ENCODE measurements at places on chromosomes 12 and 14.
A peak's percentile ranks its signal among the peaks of the same experiment; 100 is the strongest.

DNA sequence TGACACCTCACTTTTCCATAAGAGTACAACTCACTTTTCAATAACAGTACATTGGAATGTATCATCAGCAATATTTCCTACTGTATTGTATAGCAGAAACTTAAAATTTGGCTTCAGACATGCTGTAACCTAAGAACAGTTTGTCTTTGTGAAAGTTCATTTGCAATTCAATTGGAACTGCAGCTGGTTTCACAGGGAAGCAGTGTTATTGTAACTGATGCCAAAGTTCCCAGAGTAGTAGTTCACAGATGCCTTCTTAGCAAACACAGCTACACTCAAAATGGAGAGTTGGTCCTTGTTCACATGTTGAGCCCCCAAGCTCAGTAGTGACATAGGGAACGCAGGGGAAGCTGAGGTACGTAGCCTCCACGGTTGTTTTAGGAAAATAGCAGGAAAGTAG, 23.3 kb downstream of the PPP1R36 start:
- DNase-seq = no peak

DNA sequence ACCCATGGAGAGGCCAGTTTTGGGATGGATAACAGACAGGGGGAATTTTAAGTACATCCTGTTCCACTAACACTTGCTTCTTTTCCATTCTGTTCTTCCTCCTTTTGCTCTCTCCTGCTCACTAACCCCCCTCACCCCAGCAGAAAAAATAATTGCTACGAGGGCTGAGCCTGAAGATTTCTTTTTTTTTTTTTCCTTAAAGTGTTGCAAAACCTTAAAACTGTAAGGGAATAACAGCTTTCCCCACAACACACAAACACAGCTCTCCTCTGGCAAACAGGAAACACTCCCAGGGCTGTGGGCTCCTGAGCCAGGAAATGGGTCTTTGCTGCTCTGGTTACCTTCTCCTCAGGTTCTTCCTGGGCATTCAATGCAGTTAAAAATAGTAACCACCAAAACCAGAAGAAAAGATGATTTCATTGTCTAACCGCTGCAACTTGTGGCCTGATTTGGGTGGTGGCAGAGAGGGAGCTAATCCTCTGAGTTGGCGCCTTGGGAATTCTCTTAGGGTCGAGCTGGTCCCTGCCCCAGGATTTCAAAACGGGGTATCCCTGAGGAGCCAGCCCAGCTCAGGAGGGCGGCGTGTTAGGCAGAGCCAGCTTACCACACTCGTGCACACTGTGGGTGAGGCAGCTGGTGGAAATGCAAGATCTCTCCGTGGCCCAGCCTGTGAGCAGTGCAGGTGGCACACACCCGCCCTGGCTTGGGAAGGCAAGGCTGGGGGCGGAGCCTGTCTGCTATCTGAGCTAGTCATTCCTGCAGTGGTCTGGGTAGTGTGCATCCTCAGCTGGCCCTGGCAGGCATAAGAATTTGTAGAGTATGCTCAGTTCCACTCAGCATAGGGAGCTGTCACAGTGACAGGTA, 17.1 kb upstream of the EMP1 start:
- peak; percentile 24 for DNase-seq

DNA sequence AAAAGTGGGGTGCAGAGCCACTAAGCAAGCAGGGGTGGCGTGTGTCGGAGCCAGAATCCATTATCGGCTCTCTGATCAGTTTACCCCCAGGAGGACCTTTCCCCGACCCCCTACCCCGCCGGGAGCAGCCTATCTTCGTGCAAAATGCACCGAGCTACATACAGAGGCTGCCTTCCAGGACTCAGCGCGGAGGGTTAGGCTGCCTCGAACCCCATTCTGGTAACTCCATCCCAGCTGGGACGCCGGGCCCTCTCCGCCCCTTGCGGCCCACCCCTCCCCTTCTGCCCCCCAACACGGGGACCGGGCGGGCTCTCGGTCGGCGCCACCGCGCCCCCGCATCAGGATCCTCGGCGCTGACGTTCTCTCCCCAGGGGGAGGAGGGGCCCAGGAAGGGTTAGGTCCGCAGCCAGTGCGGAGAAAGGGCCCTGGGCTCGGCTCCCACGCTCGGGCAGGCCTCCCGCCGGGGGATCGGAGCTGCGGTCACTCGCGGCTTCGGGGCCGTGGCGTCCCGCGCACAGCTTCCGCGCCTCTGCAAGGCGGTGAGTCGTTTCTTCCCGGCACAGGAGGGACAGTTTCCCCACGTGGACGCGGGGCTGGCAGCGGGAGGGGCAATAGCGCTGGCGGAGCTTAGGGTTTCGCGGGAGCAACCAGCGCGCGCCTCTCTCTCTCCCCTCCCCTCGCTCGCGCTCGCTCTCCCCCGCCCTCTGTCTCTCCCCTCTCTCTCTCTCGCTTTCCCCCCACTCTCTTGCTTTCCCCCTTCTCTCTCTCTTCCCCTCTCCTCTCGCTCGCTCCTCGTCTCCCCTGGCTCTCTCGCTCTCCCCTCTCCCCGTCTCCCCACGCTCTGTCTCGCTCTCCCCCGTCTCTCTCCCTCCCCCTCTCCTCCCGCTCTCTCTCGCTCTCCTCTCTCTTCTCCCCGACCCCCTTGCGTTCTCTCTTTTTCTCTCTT, 12.5 kb upstream of the MAP3K9 start:
- DNase-seq = peak; percentile 62

- no peak for DNase-seq
Observed at GRCh38 chr12:47811072-47811396, 8.7 kb downstream of the HDAC7 start.

DNA sequence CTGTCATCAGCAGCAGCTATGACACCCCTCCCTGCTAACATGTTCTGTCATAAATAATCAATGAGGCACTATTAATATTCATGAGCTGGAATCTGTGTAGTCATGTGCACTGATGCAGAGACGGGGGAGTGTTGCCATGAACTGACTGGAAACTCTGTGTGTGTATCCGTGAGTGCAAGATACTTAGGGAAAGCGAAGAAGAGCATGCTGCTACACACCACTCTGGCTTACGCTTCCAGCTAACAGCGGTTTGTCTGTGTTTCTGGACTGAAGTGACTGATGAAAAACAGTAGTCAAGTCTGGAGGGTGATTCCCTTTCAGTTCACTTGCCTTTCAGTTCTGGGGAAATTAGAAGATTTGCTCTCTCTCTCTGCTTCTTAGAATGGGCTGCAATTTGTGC, 249.4 kb downstream of the PDZRN4 start:
- no peak for DNase-seq

DNA sequence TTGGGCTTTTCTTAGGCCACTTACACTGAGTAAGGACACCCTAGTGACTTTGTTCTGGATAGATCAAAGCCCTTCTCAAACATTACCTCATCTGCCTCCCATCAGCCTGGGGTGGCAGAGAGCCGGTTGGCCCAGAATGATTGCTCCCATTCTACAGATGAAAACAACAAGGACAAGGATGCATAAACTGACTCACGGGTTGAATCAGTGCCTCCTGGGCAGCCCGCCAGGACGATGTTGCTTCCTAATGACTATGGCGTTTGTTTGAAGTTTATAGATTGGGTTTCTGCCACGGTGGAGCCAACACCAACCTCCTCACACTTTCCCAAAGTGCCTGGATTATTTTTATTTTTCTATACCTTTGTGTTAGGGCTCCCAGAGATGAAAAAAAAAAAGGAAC, 3.6 kb upstream of the VRK1 start:
- no peak for DNase-seq

- no peak for DNase-seq
Observed at GRCh38 chr12:105352940-105353635, 22.6 kb downstream of the C12orf75 start.

DNA sequence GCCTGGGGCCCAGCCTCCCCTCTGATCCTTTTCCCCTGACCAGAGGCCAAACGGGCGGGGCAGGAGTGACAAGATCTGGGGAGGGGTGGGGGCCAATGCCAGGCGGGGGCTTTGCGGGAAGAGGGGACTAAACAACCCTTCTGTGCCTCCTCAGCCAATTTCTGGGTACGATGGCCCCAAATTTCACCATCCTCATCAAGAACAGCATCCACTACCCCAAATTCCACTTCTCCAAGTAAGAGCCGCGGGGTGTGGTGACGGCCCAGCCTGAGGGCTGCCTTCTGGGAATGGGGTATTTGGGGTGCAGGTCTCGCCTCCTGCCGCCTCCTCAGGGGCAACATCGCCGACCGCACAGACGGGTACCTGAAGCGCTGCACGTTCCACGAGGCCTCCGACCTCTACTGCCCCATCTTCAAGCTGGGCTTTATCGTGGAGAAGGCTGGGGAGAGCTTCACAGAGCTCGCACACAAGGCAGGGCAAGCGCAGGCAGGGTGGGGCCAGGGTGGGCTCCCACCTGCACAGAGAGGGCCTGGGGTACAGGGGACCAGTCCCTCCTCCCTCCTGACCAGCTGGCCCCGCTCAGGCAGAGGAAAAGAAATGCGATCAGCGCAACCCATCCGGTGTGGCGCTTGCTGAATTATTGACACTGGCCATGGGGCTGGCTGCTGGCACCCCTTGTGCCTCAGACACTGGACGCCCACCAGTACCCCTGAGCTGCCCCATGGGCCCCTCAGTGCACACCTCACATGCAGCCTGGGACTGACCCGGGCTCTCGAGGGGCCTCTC, 1.7 kb downstream of the P2RX2 start:
- DNase-seq = no peak

- DNase-seq = no peak
Observed at GRCh38 chr14:80084196-80084595, 127.1 kb downstream of the DIO2 start.

DNA sequence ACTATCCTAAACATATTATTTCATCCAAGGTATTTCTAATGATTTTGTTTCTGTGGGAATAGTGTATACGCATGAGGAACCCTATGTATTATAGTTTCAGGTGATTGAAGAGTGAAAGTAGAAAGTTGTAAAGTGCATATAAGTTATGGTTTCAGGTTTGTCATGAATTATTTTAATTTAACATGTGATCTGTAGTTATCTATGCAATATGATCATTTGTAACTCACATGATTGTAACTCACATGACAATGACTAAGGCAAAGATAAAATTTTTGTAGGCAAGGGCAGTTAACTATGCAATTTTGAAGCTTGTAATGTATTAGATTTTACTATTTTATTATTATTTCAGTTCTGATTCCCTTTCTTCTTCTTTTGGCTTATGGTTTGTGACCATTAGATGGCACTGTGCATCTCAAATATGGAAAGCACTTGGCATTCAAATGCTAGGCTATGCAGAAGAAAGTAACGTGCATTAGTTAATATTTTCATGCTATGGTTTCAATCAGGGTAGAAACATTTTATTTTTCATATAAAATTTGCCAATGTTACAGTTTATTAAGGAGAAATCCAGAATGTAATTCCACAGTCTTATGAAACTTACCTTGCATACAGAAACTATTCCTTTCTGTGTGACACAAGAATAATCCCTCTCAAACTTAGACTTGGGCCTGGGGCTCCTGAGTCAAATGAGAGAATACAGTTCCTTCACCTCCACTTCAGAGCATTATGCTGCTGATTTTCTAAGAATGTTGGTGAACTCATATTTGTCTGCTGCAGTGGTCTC, 15.8 kb upstream of the TMEM30B start:
- peak; percentile 53 for DNase-seq

DNA sequence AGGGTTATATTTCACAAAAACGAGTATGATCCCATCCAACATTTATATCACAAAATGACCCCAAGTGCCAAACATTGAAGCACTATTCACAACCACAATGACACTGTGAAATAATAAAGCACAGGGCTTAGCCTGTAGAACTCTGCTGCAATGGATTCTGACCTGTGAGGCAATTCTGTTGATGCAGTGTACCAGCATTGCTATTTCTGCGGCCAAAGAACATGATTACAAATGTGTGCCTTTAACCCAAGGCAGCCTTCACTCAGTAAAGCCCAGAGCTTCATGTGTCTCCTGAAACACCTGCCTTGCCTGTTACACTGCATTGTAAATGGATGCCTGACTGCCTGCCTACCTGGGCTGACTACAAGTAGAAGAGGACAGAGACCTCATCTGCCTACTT, 158.0 kb downstream of the PPM1H start:
- DNase-seq = no peak

DNA sequence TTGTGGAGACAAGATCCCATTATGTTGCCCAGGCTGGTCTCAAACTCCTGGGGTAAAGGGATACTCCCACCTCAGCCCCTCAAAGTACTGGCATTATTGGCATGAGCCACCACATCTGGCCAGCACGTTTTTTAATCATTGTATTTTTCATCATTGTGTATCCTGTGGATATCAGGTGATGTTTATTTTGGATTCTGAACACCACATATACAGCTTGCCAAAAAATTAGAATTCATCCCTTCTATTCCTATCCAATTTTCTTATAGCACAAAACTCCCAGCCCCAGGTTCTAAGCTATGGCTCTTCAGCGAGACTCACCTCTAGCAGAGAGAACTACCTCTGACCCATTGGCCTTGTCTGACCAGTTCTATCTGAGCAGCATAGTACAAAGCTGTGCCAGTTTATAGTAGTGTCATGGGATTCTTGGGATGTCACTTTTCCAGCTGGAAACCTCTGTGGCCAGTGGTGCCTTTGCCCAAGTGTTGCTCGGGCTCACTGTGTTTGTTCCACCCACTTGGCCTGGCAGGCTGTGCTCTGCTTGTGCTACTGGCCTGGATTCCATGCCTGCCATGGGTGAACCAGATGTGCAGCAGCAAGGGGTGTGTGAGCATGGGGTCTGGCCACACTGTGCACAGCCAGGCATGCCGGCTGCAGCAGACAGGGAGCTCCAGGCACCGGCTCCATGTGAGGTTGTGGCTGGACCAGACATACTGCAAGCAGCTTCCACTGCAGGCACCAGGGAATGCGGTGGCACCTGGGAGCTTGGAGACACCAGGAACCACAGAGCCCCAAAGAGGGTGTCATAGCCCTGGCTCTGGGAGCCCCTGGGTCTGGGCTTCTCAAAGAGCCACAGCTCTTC, 37.2 kb downstream of the TIMELESS start:
- DNase-seq = no peak

DNA sequence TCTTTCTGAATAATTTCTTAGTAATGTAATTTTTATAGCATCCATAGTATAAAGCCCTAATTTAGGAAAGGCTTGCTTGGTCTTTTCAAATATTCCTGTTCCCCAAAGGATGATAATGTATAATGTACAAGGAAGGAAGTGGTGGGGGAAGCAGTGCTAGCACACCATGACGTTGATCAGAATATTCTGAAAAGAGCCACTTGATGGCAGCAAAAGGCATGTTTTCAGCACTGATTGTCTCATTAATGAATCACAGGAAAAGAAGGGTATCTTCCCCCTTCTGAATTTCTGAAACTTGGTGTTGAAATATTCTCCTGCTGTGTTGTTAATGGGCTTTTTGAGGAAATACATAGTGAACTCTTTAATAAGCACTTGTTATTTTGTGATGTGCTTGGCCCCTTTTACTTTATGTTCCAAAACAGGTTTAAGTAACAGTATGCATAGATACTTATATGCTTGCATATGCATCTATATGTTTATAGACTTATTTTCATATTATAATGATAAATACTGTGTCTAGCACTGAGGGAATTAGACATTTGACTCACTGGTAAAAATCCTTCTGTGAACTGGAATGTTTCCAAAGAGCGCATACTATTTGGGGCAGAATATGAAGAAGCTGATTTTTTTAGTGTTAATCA, 122.0 kb downstream of the TMEM117 start:
- DNase-seq = peak; percentile 19

DNA sequence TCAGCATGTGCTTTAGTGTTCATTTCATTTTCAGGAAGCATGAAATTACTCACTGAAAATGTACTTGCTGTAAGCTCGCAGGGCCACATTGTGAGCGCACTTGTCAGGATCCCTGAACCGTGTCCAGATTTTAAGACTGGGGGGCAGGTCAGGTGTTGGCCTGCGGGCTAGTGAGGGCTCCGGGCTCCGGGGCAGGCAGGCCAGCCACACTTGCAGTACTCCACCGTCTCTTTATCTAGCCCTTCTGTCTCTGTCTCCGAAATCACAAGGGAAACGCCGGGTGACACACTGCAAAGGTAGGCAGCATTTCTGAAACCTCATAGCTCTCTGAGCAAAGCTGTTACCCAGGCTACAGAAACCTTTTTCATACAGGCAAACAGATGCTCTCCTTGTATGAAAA, 98.7 kb downstream of the EML1 start:
- no peak for DNase-seq

Data from NCI-H2171 treated with DMSO at 0.1 percent for 48 hours (cell line).